ENCODE measurements at places on chromosomes 5 and 9. TPM values are rescaled to one million over a fixed set of nuclear protein-coding genes. Genes with fewer than 3 reads are reported as not detected.

DNA sequence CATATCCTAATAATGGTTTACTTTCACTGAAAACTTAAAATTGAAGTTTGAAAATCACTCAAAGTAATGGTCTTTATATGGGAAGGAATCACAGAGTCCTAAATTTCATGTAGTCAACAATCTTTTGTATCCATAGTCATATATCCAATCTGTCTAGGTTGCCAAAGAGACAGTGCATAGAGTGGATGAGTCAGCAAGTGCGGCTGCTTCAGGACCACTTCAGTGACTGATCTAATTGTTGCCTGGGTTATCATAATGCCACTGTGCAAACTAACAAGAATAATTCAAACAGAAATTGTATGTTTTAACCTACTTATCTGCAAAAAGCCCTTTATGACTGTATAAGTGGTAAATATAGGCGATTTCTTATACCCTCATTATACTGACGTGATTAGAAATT lies 211.3 kb upstream of the PRR16 start:
- H3K4me3 ChIP-seq = no peak overlapping the region
- H3K27me3 ChIP-seq = no peaks in the 10 kb centered on the region
- peak; percentile 62 for DNase-seq
- H3K36me3 ChIP-seq = no peaks in the 10 kb centered on the region
- H3K27ac ChIP-seq = no peak overlapping the region
- H3K4me1 ChIP-seq = no peaks in the 10 kb centered on the region

- H3K27me3 ChIP-seq = no peaks in the 10 kb centered on the region
- no peak for DNase-seq
- H3K27ac ChIP-seq = no peak overlapping the region
- H3K4me3 ChIP-seq = no peak overlapping the region
- H3K36me3 ChIP-seq = peaks cover 61% of the 10 kb centered on the region
These were observed 12.0 kb upstream of the AJM1 start for GRCh38 chr9:136829981-136830885.

GRCh38 chr5:136802383-136802782 lies 437.0 kb upstream of the TRPC7 start:
- H3K4me3 ChIP-seq = no peak overlapping the region
- H3K4me1 ChIP-seq = no peaks in the 10 kb centered on the region
- H3K27me3 ChIP-seq = no peaks in the 10 kb centered on the region
- H3K36me3 ChIP-seq = no peaks in the 10 kb centered on the region
- H3K27ac ChIP-seq = no peak overlapping the region
- peak; percentile 5 for DNase-seq

- no peak overlapping the region for H3K27ac ChIP-seq
- no peak overlapping the region for H3K4me3 ChIP-seq
- peaks cover 6% of the 10 kb centered on the region for H3K4me1 ChIP-seq
- H3K27me3 ChIP-seq = no peaks in the 10 kb centered on the region
- peak; percentile 7 for DNase-seq
These were observed 32.1 kb downstream of the HSPA4 start for GRCh38 chr5:133083901-133084300.

- H3K27ac ChIP-seq = no peak overlapping the region
- H3K36me3 ChIP-seq = no peaks in the 10 kb centered on the region
- H3K4me1 ChIP-seq = peaks cover 21% of the 10 kb centered on the region
- H3K27me3 ChIP-seq = no peaks in the 10 kb centered on the region
These were observed 30.3 kb downstream of the SARDH start for GRCh38 chr9:133707763-133708245.

- H3K36me3 ChIP-seq = no peaks in the 10 kb centered on the region
- H3K4me1 ChIP-seq = peaks cover 24% of the 10 kb centered on the region
- no peak for DNase-seq
- H3K27me3 ChIP-seq = no peaks in the 10 kb centered on the region
- no peak overlapping the region for H3K27ac ChIP-seq
These were observed 58.3 kb upstream of the ANGPTL2 start for GRCh38 chr9:127180457-127181314.

- no peak for DNase-seq
- H3K4me1 ChIP-seq = no peaks in the 10 kb centered on the region
- peaks cover 4% of the 10 kb centered on the region for H3K27me3 ChIP-seq
- no peak overlapping the region for H3K4me3 ChIP-seq
- H3K36me3 ChIP-seq = no peaks in the 10 kb centered on the region
- H3K27ac ChIP-seq = no peak overlapping the region
These were observed 53.4 kb upstream of the ROR2 start for GRCh38 chr9:92003308-92004044.

- H3K27ac ChIP-seq = no peak overlapping the region
- no peaks in the 10 kb centered on the region for H3K4me1 ChIP-seq
- H3K4me3 ChIP-seq = no peak overlapping the region
- no peaks in the 10 kb centered on the region for H3K27me3 ChIP-seq
- H3K36me3 ChIP-seq = no peaks in the 10 kb centered on the region
- DNase-seq = no peak
These were observed 25.5 kb downstream of the CNTLN start for GRCh38 chr9:17160327-17160726.

- H3K4me1 ChIP-seq = peaks cover 2% of the 10 kb centered on the region
- H3K27ac ChIP-seq = peak overlapping the region; percentile 97
- peak overlapping the region; percentile 65 for H3K4me3 ChIP-seq
- no peaks in the 10 kb centered on the region for H3K36me3 ChIP-seq
These were observed 1.2 kb upstream of the RNF38 start for GRCh38 chr9:36401164-36401740.

- no peak overlapping the region for H3K27ac ChIP-seq
- H3K4me1 ChIP-seq = no peaks in the 10 kb centered on the region
These were observed 362.9 kb downstream of the CCDC171 start for GRCh38 chr9:15915711-15916110.

GRCh38 chr9:134532084-134532483 lies 109.5 kb upstream of the COL5A1 start:
- peaks cover 20% of the 10 kb centered on the region for H3K4me1 ChIP-seq
- no peak for DNase-seq
- H3K27ac ChIP-seq = no peak overlapping the region
- no peaks in the 10 kb centered on the region for H3K27me3 ChIP-seq

DNA sequence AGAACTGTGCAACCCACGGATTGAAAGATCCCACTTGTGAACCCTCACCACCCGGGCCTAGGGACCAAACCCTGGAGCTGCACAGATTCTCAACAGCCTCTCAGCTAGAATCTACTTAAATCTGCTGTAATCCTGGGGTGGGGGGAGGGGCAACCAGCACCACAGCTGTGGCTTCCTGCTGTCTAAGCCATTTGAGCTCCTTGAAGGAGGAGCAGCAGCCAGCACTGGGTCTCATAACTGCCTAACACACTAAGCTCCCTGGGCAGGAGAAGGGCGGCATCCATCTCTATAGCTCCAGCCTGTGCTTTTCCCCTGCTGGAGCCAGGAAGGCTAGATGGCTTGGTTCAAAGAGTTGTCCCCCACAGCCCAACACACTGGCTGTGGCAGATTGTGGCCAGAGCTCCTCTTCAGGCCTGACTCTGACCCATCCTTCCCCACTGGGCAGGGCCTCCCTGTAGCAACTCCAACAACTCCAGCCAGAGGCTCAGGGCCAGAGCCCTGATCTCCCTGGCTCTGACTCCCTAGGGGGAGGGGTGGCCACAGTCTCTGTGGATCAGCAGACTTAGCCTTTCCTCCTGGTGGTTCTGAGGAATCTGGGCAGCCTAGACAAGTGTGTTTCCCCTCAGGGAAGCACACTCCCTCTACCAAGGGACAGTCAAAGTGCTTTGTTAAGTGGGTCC lies 72.0 kb upstream of the C9orf72 start:
- no peak overlapping the region for H3K27ac ChIP-seq
- H3K4me1 ChIP-seq = no peaks in the 10 kb centered on the region
- H3K27me3 ChIP-seq = no peaks in the 10 kb centered on the region

RASA1 gene
- total RNA-seq = 45.7 TPM

CDC20B gene
- total RNA-seq = not detected

SLC6A19 gene
- not detected for total RNA-seq

PCDHA4 gene
- total RNA-seq = under 0.01 TPM

SLC27A4 gene
- 9.7 TPM for total RNA-seq

FREM1 gene
- total RNA-seq = not detected

IL5 gene
- not detected for total RNA-seq

SPINK5 gene
- total RNA-seq = not detected

OBP2B gene
- total RNA-seq = not detected

TPPP gene
- under 0.01 TPM for total RNA-seq
